ENCODE measurements at places on chromosomes 12 and 14.

- peak; percentile 61 for DNase-seq
Observed at GRCh38 chr12:93223440-93224426, 154.0 kb upstream of the NUDT4 start.

- DNase-seq = no peak
Observed at GRCh38 chr14:103195828-103196615, 72.8 kb downstream of the TNFAIP2 start.

DNA sequence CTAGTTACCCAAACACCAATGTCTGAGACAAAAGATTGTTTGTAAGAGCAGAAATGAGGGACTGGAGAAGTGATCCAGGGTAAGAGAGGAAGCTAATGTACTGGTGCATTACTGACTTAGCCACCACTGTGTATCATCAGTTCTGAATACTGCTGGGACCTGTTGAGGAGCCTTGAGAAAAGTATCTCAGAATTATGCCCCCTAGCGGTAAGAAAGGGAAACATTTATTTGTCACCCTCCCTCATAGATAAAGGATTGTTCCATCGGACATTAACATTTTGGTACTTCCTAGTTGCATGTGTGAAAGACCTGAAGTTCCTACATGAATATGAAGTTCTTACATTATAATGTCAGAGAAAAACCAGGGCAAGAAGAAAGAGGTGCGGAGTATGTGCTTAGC lies 612.5 kb downstream of the FSCB start:
- DNase-seq = peak; percentile 1

DNA sequence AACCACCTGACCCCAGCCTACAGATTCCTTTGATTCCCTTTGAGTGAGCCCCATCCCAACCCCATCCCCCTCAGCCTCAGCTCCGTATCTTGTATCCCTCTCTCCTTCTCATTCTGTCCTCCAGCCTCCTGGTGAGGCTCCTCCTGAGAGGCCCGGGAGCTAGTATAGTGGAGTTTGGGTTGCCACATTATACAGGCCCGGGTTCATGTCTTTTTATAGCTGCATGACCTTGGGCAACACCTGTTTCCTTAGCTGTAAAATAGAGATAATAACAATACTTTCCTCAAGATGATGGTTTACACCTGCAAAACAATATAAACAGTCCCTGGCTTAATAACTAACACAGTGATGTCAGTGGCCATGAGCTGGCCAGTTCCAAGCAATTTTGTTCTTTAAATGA lies 89.8 kb downstream of the STAB2 start:
- DNase-seq = no peak

DNA sequence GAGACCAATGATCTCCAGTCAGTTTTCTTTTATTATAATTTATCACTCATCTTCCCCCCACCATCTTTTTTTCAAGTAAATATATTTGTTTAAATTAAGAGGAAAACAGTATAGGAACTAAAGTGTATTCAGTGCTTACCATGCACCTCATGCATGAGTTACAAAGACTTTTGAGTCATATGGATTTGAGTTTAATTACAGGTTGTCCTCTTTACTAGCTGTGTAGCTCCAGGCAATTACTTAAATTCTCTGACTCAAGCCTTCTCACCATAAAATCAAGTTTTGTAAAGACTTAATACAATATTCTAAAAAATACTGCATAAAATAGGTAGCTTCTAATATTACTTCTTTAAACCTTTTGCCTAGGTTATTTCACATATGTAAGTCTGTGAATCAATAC lies 251.3 kb downstream of the SLC16A7 start:
- no peak for DNase-seq

- DNase-seq = no peak
Observed at GRCh38 chr12:123449856-123450255, 8.1 kb upstream of the SNRNP35 start.

DNA sequence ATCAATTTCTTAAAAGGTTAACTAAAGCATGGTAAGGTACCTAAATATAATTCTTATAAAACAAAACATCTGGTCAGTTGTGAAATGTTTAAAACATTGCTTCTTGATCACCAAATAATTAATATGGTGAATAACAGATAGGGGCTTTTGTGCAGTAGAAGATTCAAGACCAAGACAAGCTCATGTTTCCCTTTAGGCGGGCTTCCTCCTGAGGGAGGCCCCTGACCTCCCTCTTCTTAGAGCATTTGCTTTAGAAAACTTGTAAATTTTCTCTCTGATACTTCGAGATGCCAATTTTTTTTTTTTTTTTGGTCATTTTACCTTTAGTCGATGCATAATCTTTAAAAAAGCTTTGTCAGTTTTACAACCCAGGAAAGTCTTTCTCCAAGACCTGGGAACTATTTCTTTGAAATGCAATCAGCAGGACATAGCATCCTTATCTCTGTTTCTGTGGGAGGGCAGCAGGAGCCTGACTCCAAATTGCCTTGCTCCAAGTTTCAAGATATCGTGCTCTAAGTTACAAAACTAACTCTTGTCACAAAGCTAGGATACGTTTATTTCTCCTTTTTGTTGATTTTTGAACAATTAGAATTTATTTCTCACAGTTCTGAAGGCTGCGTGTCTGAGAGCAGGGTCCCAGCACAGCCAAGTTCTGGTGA lies 66.6 kb upstream of the BICD1 start:
- DNase-seq = no peak

GRCh38 chr12:2792671-2793500 lies 1.9 kb upstream of the FKBP4 start:
- no peak for DNase-seq

DNA sequence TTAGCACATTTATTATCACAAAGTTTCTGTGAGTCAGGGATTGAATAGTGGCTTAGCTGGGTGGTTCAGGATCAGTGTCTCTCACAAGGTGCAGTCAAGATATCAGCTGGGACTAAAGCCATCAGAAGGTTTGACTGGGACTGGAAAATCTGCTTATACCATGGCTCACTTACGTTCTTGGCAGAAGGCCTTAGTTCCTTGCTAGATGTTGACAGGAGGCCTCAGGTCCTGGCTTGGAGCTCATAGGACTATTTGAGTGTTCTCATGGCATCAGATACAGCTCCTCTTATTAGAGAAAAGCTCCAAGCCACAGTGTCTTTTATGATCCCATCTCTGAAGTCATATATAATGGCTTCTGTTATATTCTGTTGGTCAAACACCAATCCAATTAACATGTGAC lies 127.3 kb downstream of the SLC6A15 start:
- DNase-seq = no peak

- peak; percentile 78 for DNase-seq
Observed at GRCh38 chr12:107411792-107412535, 273.6 kb upstream of the PWP1 start.
